ENCODE measurements at places on chromosomes 4 and X.

- no peaks in the 10 kb centered on the region for H3K4me1 ChIP-seq
- no peak overlapping the region for H3K27ac ChIP-seq
- H3K36me3 ChIP-seq: no peaks in the 10 kb centered on the region
- H3K27me3 ChIP-seq: no peaks in the 10 kb centered on the region
- no peak overlapping the region for H3K4me3 ChIP-seq
Measured at GRCh38 chrX:118865231-118865630, 41.6 kb downstream of the ZCCHC12 start.

DNA sequence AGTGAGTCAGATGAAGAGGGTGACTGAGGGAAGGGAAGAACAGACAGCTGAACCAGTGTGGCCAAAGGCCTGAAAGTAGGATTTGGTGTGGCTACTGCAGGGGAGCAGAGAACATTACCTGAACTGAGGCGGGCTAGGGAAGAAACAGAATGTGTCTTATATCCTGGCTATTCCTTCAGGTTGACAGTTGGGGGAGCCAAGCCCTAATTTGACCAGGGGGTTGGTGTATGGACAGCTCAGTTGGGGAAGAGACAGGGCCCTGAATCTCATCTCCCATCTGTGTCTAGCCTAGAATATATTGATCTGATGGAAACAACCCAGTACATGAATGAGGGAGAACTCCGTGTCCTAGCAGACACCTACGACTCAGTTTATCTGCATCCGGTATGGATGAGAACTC, 4.2 kb downstream of the HDAC6 start:
- no peaks in the 10 kb centered on the region for H3K4me1 ChIP-seq
- H3K27ac ChIP-seq: no peak overlapping the region
- DNase-seq: no peak

DNA sequence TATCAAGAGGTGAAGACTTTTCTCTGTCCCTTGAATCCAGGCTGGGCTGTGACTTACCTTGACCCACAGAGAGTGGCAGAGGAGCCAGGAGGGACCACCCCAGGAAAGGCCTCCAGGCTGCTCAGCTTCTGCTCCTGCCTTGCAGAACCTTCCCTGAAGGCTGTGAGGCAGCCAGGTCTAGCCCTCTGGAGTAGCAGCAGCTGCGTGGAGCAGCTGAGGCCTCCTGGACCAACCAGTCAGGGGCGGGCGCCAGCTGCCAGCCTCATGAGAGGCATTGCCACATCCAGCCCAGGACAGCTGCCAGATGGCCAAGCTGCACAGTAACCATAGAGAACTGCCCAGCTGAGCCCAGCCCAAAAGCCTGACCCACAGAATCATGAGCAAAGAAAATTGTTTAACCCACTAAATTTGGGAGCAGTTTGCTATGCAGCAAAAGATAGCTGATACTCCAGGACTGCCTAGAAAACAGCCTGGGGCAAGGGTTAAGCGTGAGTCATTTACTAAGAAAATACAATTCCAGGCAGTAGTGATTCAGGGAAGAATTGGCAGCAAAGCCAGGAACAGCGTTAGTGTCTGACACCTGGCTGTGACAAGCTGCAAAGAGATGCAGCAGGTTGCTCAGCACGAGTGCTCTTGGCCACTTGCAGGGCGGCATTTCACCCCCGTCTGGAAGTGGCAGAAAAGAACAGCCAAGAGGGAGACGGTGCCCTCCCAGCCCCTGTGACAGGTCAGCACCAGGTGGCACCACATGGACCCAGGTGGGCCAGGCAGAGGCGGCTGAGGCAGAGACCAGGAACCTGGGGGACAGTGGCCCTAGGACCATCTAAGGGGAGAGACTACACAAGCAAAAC, 14.7 kb upstream of the PDE6B start:
- H3K4me1 ChIP-seq: no peaks in the 10 kb centered on the region
- no peak overlapping the region for H3K27ac ChIP-seq
- H3K27me3 ChIP-seq: no peaks in the 10 kb centered on the region
- DNase-seq: no peak

DNA sequence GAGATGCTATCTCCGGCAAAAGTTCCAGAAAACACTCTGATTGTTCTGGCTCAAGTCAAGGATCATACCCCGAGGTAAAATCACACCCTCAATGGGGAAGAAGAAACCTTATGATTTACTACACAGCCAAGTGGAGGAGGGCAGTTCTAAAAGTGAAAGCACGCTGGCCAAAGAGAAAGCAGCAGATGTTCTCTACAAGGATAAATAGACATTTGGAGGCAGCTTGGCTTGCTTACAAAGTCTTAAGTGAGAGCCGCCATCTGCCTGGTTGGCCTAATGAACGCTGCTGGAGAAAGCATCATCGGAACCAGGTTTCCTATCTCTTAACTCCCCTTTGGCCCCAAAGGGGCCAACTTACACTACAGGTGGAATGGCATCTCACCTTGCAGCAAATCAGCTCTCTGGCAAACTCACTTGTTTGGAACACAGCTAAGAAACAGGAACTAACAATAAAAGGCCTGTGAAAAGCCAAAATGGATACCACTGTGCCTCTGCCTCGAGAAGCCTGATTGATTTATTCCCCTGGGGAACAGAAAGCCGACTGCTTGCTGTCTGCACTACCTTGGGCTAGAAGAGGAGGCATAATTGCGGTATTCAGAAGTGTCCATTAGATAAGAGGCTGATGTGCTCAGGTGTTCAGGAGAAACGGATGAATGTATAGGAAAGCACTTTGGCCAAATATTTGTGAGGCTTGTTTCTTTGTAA, 22.8 kb downstream of the FRAS1 start:
- H3K36me3 ChIP-seq: no peaks in the 10 kb centered on the region
- H3K4me3 ChIP-seq: no peak overlapping the region
- no peaks in the 10 kb centered on the region for H3K27me3 ChIP-seq
- no peak overlapping the region for H3K27ac ChIP-seq

GRCh38 chr4:180152831-180153230, 2090.4 kb upstream of the TENM3 start:
- no peaks in the 10 kb centered on the region for H3K4me1 ChIP-seq
- DNase-seq: no peak
- no peak overlapping the region for H3K4me3 ChIP-seq
- H3K27me3 ChIP-seq: no peaks in the 10 kb centered on the region
- no peaks in the 10 kb centered on the region for H3K36me3 ChIP-seq
- no peak overlapping the region for H3K27ac ChIP-seq
